Neural crest cell (in vitro differentiated cells): ENCODE measurements at places on chromosomes 6 and 20. TPM values are rescaled to one million over a fixed set of nuclear protein-coding genes. Genes with fewer than 3 reads are reported as not detected.

DNA sequence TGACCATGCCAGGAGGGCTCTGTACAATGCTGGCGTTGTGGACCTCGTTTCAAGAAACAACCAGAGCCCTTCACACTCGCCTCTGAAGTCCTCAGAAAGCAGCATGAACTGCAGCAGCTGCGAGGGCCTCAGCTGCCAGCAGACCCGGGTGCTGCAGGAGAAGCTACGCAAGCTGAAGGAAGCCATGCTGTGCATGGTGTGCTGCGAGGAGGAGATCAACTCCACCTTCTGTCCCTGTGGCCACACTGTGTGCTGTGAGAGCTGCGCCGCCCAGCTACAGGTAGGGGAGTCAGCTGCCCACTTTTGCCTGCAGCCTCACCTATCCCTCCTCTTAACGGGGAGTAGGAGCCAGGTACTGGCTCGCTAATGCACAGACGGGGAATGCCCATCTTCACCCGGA is 16.2 kb downstream of the MYLIP start:
- no peak overlapping the region for H3K27ac ChIP-seq
- no peak overlapping the region for H3K4me3 ChIP-seq
- H3K4me1 ChIP-seq, result peaks cover 5% of the 10 kb centered on the region
- H3K27me3 ChIP-seq, result no peaks in the 10 kb centered on the region
- H3K36me3 ChIP-seq, result peaks cover 21% of the 10 kb centered on the region

DNA sequence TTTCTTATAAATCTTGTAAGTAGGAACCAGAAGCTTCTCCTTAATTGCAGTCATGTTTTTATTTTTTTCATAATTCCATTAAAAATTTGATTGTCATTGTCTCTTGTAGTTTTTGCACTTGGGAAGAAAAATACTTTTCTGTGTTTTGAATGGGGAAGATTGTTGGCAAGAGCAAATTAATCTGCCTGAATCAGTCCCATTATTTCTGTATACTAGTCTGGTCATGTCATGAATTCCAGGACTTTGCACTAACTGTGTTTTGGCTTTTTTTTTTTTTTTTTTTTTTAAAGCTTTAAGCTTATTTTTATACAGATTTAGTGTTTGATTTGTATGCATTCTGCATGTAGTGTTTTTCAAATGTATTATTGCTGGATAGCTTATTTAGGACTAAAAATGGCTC is 47.6 kb downstream of the RALGAPB start:
- no peak for DNase-seq
- peaks cover 3% of the 10 kb centered on the region for H3K4me1 ChIP-seq
- peaks cover 5% of the 10 kb centered on the region for H3K36me3 ChIP-seq
- H3K27me3 ChIP-seq, result no peaks in the 10 kb centered on the region

GRCh38 chr20:40860487-40860902 is 168.1 kb upstream of the TOP1 start:
- peak overlapping the region; percentile 36 for H3K27ac ChIP-seq
- H3K4me3 ChIP-seq, result no peak overlapping the region
- H3K4me1 ChIP-seq, result peaks cover 25% of the 10 kb centered on the region
- H3K36me3 ChIP-seq, result no peaks in the 10 kb centered on the region

DNA sequence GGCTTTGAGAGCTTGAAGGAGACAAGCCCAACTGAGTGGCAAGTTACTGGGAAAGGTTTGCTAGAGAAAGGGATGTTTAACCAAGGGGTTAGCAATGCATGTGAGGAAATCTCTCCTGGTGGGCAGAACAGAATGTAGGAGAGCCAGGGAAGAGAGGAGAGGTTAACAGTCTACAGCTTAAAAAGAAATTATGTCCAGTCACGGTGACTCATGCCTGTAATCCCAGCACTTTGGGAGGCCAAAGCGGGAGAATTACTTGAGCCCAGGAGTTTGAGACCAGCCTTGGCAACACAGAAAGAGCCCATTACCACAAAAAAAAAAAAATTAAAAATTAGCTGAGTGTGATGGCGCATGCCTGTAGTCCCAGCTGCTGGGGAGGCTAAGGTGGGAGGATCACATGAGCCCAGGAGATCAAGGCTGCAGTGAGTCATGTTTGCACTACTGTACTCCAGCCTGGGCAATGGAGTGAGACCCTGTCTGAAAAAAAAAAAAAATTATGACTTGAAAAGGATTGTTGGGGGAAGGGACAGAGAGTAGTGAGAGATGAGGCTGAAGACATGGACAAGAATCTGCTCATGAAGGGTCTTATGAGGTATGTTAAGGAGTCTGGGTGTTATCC is 264.9 kb downstream of the TBC1D7 start:
- H3K36me3 ChIP-seq, result no peaks in the 10 kb centered on the region
- H3K4me3 ChIP-seq, result no peak overlapping the region
- H3K27me3 ChIP-seq, result no peaks in the 10 kb centered on the region
- H3K27ac ChIP-seq, result no peak overlapping the region
- DNase-seq, result no peak

Gene ECT2L
- total RNA-seq, result not detected in 2 replicates

DNA sequence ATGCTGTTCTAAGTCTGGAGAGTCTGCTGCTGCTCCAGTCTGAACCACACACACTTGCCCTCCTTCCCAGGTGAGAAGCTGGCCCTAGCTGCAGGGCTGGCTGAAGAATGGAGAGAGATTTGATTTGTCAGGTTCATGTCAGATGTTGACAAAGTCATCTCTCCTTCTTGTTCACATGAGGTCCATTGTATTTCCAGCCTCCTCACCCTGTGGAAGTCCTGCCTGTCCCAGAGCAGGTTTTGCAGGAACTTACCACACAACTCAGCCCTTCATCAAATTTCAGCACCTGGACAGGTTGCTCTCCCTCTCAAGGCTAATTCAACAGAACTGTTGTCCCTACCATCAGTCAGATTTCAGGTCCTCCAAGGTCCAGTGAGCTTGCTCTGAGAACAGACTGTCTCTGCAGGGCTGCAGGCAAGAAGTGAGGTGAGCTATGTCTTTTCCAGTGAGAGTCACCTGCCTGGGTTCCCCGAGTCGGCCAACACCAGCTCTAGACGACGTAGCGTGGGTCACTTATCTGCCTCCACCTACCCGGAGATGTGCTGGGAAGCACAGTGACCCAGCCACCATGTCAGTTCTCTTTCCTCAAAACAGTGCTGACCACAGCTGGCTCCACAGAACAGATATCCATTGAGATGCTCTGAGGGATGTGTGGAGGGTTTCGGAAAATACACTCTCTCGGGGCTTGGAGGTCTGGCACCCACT is 58.0 kb upstream of the CD93 start:
- H3K27ac ChIP-seq, result no peak overlapping the region
- no peak for DNase-seq
- H3K27me3 ChIP-seq, result no peaks in the 10 kb centered on the region
- no peak overlapping the region for H3K4me3 ChIP-seq

Gene MUC22
- total RNA-seq, result not detected in 2 replicates

Gene CAGE1
- 0.16 and 0.20 TPM in 2 replicates for total RNA-seq

- no peak for DNase-seq
- H3K27ac ChIP-seq, result peak overlapping the region; percentile 69
- no peak overlapping the region for H3K4me3 ChIP-seq
- peaks cover 11% of the 10 kb centered on the region for H3K36me3 ChIP-seq
- no peaks in the 10 kb centered on the region for H3K27me3 ChIP-seq
Measured at GRCh38 chr20:25309395-25310267, 61.7 kb downstream of the PYGB start.
